ENCODE measurements at places on chromosomes 16 and 17. TPM values are rescaled to one million over a fixed set of nuclear protein-coding genes. Genes with fewer than 3 reads are reported as not detected.

YBX2 gene
- 0.24 TPM for total RNA-seq

PVALEF gene
- not detected for total RNA-seq

KRTAP1-1 gene
- total RNA-seq: not detected

CACNG1 gene
- total RNA-seq: not detected

DPEP3 gene
- not detected for total RNA-seq
